ENCODE measurements at places on chromosomes 4 and X.

DNA sequence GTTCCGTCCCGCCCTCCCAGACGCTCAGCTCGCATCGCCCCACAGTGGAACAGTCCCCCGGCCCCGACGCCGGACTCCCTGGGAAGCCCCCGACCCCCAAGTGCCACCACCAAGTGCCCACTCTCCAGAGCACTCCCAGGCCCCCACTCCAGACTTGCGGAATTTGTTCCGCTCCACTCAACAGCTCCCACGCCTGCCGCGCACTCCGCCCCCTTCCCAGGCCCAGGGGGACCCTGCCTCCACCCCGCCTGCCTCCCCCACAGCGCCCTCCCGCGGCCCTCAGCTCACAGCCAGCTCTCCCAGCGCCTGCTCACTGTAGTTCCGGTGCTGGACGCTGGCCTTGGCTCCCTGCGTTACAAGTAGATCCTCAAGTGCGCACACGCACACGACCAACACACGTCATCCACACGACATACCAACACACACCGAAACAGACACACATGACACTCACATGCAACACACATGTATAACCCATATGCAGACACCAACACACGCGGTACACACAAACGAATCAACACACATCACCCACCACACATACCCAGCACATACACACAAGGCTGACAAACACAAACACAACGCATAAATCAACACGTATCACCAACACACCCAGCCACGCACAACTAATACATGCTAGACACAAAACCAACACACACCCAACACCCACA, 8.0 kb downstream of the MSX1 start:
- no peak for DNase-seq

- DNase-seq: no peak
Measured at GRCh38 chrX:134469486-134469885, 9.5 kb downstream of the HPRT1 start.

- DNase-seq: no peak
Measured at GRCh38 chrX:1327651-1328304, 8.8 kb upstream of the IL3RA start.

DNA sequence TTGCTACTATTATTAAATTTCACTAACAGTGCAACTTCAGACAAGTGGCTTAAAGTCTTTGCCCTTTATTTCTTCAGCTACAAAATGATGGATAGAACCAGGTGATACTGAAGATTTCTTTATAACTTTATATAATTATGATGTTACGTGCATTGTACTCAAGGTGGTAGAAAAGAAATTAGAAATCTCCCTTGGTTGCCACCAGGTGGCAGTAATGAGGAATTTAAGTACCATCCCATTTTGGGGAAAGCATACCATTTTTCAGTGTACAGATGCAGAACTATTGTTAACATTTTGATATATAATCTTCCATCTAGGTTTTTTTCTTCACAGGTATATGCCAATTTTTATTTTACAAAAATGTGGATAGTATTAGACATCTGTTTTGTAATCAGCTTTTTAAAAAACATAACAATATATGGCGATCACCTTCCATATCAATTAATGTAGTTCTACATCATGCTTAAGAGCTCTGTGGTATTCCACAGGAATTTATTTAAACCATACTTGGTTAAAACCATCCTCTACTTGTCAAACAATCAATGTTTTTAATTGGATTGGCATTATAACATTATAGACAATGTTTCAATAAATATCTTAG, 37.7 kb upstream of the RAB33B start:
- no peak for DNase-seq

DNA sequence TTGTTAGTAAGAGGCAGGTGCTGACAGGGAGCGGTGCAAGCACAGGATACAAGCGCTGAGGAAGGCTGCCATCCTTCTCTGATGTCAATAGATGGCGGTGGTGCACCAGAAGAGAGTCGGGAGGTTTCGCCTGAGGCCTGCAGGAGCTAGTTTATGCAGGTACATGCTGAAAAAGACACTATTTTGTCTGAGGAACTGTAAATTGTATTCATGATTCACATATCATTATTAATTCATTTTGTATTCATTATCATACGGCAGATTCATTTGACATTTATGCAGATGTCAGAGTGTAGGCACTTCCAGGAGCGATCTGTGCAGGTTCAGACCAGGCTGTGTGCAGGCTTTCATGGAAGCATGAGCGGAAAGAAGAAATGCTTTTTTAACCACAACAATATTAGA, 824.0 kb downstream of the STIM2 start:
- DNase-seq: no peak

- DNase-seq: no peak
Measured at GRCh38 chrX:8189096-8189830, 18.2 kb upstream of the VCX2 start.

DNA sequence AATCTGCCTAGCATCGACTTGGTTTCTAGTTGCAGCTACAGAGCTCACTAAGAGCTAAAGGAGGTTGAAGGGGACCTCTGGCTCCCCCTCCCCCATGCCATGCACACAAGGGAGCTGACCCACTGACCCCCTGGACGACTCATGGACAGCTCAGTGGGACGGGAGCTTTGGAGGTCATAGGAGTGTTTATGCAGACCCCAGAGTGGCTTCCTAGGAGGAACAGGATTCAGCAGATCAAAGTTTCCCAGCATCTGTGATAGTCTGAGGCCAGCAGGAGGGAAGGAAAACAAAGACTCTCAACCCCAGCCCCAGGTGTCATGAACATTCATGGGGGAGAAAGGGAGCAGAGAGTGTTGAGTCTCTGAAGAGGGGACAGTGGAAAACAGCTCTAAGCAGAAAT, 104.4 kb downstream of the ARSF start:
- DNase-seq: no peak

GRCh38 chr4:118018381-118019145, 15.7 kb upstream of the NDST3 start:
- no peak for DNase-seq
